ENCODE measurements at places on chromosomes 4 and X.

DNA sequence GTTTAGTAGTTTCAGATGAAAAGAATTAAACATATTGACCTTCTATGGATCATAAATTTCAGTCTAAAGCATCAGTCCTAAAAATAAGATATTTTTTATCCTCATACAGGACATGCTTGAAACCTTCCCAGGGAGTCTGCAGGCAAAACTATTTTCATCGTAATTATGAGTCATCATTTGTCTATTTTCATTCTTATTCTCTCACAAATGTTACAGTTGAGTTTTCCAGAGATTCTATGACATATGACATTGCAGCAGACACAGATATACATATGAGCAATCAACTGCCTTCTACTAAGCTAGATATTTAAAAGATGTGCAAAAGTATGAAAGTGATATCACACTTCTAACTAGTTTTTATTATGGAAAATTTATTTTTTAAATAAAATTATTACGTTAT, 398.0 kb downstream of the MAGEB5 start:
- no peak for DNase-seq

DNA sequence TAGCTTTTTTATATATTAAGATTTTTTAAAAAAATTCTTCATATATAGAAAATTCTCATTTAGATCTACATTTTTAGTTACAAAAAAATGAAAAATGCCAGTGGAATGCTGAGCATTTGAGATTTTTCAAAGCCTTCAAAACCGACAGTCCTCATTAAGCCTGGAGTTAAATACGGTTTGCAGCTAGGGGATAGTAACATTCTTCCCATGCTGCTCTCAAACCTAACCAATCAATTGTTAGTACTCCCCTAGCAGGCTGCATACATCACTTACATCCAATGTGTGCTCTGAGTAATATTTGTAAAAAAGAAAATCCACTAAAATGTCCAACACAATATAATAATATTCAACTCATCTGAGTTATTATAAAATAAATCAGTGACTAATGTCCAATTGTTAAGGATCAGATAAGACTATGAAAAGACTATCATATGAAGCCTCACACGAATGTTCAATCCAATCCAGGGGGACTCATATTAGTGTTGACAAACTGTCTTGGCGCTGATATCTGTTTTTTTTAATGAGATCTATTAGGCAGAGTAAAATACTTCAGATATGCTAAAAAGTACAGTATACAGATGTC, 227.6 kb upstream of the MAB21L2 start:
- DNase-seq, result no peak

GRCh38 chr4:95388911-95389310, 159.9 kb downstream of the UNC5C start:
- DNase-seq, result no peak

GRCh38 chrX:140440876-140441275, 64.0 kb downstream of the SOX3 start:
- DNase-seq, result no peak

GRCh38 chr4:106809076-106809475, 227.0 kb downstream of the DKK2 start:
- DNase-seq, result no peak

Data from stimulated activated naive B cell treated with anti-CD40 and anti-IgM and Interleukin-4, amounts not matched to agents 10 μg/mL and 1 μg/mL and 100 μg/mL, for 72 hours (primary cell).